Activated T-helper 1 cell treated with anti-CD3 and anti-CD28 coated beads, Interleukin-2, amount 50 U/mL, for 16 hours (primary cell): ENCODE measurements at places on chromosomes 7 and 10.

DNA sequence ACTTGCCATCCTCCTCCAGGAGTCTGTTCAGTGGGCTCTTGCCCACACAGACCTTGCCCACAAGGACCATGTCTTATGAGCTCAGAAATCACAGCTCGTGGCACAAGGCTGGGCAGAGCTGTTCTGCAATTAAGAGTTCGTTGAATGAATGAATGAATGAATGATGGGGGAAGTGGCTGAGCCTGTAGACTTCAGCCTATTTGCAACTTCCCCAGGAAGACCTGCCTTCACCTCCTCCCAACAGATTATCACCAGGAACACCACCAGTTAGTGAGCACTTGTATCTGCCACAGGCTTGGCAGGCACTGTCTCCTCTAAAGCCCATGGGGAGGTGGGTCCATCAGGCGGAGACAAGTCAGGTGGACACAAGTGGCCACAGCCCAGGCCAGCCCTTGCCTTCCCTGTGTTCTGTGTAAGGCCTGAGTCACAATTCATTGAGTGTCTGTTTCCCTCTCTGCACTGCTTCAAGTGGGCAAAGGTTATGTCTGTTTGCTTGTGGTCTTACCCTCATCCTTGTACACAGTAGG is 1.8 kb upstream of the FGF8 start:
- no peak for DNase-seq

DNA sequence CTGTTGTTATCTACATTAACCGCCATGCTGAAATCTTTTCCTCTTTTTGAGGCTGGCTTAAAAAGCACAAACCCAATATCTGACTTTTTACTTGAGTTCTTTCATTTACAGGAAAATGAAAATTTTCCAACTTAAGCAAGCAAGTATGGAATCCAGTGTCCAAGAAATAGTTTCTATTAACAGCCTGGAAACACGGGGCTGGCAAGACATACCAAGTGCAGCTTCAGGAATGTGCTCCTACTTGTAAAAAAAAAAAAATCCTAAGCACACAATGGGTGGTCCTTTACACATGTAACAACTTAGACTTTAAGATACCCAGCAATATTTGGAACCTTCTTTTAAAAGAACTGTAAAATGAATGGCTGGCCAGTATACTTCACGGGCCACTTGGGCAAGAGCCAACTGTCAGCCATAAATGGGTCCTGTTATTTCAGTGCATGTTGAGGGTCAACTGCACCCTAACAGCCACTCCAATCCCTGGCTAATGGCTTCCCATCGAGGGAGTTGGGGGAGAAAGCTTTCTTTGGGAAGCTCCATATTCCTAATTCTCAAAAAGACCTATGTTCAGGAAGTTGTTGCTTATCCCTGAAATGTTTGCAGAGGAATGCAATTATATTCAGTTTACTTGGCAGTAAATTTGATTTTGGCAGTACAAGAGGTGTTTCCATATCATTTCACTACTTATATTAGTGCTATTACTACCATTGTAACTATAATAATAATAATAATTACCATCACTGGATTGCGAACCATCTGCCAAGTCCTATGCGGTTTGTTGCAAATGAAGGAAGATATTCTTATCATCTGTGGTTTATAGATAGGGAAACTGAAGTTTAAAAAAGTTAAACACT is 236.4 kb upstream of the TMEM72 start:
- no peak for DNase-seq

- DNase-seq: no peak
Measured at GRCh38 chr10:51074238-51075028, at the start of gene PRKG1. Gene PRKG1 (plus strand): TSS chr10:51074487.

- DNase-seq: no peak
Measured at GRCh38 chr10:618229-618989, 71.1 kb downstream of the DIP2C start.

DNA sequence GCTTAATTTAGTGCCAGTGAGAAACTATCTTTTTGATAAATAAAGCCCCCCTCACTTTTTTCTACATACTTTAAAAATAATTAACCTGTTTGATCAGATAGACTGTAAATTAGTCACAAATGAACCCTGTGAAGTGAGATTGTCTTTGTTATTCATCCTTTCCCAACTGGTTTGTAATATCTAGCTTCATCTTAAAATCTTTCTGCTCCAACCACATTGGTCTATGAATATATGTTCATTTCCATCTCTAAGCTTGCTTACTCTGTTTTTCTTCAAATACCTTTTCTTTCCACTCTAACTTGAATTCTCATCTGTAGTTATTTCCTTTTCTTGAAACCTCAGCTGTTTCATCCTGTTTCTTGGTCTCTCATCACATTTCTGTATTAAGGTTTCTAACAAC is 12.1 kb downstream of the MARCHF5 start:
- DNase-seq: no peak

DNA sequence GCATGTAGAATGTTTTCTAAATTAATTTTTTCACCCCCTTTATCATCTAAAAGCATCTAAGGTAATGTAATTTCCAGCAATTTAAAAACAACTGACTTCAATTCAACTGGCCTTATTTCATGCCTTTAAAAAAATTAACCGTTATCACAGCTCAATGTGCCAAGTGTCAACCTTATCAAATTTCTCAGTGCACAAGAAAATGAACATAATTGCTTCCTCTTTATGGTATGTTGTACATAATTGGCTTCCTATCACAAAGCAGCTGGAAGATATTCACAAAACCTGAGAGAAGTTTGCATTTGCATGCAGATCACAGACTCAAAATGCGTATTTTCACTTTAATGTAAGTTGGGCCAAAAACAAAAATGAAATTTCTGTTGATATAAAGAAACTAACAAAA is 966.4 kb downstream of the GRM8 start:
- DNase-seq: no peak

DNA sequence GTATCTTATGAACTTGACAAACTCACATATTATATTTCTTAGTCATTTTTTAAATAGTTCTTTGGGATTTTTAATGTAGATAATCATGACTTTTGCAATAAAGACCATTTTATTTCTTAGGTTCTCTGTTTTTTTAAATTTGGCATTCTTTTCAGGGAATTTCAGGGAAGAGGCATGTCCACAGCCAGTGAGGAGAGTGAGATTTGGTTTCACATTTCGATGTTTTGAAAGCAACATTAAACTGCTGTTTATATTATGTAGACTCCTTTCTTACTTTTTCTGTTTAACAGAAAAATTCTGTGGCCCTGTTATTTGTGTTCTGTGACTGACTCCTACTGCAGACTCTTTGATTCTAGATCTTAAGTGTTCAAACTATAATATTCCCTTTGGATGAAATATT is 153.7 kb downstream of the FAM107B start:
- DNase-seq: no peak

DNA sequence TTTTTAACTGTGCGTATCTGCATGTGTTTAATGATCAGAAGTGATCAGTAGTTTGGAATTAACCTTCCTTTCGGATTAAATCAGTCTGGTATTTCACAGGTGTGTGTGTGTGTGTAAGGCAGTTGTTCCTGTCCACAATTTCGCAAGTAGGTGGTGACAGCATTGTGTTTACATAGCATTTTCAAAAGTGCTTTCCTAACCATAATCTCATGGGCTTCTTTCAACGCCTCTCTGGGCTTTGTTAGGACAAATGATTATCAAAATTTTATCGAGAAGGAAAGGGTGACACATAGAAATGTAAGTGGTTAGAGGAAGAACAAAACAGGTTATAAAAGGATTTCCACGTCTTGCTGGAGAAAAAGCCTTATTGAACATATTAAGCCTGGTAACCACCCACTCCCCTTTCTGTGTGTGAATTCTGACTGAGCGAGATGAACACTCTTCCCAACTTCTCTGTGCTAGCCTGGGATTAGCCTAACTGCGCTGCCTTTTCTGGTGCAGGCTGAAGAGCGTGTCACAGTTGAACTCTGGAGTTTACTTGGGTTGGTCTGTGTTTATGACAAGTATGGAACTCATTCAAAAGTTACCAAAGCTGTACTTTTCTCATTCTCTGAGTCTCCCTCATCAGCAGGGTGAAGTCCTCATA is 292.3 kb upstream of the PITRM1 start:
- DNase-seq: no peak

DNA sequence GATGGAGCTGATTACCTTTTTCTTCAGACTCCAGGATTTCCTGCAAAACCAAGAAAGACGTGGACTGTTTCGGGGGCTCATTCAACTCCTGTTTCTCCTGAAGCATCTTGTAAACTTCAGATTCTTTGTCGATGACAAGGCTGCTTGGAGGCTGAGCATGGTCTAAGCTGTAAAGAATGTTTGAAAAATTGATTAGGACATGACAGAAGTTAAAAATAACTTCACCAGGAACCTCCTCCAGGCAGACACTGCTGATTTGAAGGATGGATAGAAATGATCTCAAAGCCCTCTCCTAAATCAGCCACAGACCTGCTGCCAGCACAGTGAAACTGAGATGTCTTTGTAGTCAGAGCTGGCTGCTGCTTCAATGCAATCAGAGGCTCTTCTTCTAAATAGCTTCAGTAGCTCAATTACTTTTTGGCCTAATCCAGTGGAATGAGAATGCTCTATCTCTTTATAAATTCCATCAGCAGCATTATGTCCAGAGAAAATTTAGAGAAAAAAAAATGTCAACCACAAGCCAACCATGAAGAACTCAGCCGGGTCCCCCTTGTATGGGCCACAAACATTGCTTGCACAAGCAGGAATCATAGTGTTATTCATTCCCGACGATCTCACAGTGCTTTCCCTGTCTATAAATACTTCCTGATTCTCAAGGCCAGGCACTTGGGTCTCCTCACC is 43.5 kb downstream of the PDLIM1 start:
- DNase-seq: no peak

GRCh38 chr7:24714676-24715010 is 42.6 kb downstream of the GSDME start:
- no peak for DNase-seq

DNA sequence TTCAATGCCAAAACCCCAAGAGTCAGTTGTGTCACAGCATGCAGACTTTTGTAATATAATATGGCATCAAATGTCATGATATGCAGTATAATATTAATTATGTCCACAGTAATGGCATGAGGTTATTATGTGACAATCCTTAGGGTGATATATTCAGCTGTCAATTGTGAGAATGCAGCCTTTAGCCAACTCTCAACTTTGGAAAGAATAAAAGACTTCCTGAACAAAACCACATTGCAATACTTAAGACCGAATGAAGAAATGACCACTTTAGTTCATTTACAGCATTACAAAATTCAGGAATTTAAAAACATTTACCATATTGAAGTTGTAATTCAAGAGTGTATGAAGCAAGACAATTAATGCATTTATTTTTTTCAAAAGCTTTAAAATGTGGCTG is 45.4 kb downstream of the CPVL start:
- no peak for DNase-seq

- no peak for DNase-seq
Measured at GRCh38 chr10:114684822-114685209, 26.7 kb upstream of the ABLIM1 start.

GRCh38 chr7:148524479-148525224 is 65.9 kb upstream of the C7orf33 start:
- no peak for DNase-seq

- no peak for DNase-seq
Measured at GRCh38 chr7:20151708-20152456, 65.3 kb downstream of the MACC1 start.

- no peak for DNase-seq
Measured at GRCh38 chr7:95904099-95904498, 131.7 kb downstream of the DYNC1I1 start.

DNA sequence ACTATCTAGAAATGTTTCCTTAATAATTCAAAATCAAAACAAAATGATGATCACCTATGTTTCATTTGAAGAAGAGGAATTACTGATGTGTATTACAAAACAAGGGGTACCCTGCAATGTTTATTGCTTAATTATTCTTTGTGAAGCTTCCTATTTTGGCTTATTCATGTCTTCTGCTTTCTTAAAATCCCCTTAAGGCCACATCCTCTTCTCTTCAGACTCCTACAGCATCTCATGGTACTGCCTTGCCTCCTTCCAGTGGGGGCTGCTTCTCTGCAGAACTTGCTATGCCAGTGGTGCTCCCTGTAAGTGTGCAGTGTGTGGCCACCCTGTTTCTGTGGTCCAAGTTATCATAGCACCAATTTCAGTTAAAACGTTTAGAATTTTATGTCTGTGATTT is 35.0 kb downstream of the CCDC146 start:
- DNase-seq: no peak

DNA sequence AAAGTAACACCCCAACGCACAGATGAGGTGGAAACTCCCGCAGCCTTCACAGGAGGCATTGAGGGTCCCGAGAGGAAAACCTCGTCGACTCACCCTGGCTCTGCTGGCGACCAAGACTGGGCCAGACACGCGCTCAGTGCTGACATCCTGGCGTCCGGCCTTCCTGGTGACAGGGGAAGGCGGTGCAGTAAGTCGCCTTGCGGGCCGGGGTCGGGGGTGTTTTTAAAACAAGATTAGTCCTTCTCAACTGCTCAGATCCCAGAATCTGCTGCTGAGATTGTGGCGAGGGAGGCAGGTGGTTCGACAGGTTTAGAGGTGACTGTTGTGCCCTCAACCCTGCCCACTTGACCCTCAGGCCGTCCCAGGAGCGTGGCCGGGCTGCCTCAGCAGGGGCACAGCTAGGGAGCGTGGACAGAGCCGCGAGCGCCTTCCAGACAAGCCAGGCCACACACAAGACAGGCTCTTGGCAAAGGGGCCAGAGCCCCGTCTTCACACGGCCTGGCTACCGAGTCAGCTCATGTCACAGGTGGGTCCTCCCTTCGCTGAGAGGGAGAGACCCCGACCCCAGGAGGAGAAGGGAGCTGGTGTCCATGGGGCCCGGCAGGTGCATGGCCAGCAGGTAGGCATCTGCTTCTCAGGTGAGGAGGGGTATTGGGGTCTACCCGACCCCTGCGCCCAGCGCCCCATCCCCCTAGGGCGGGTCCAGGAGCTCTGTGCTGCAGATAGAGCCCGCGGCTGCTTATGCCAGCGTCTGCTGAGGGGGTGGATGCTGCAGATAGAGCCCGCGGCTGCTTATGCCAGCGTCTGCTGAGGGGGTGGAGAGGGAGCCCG is 81.6 kb downstream of the DNAJB6 start:
- DNase-seq: no peak

GRCh38 chr10:11715815-11716494 is 26.2 kb upstream of the ECHDC3 start:
- no peak for DNase-seq

DNA sequence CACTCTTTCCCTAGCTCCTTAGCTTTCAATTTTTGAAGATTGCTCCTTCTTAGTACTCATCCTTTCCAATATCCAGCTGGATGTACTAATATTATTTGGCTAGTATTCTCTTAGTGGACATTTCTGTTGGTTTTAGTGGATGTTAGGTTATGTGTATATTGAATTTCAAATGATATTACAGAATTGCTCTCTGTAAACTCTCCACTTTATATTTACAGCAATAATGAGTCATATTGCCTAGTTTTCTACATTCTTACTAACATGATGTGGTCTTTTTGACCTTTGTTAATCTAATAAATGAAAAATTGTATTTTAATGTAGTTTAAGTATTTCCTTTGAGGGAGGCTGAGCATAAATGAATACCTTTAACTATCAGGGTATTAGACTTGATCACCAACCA is 69.4 kb downstream of the BICC1 start:
- DNase-seq: no peak

GRCh38 chr10:88565072-88565471 is 18.0 kb downstream of the RNLS start:
- no peak for DNase-seq
